ENCODE measurements at places on chromosomes 6 and 20.

DNA sequence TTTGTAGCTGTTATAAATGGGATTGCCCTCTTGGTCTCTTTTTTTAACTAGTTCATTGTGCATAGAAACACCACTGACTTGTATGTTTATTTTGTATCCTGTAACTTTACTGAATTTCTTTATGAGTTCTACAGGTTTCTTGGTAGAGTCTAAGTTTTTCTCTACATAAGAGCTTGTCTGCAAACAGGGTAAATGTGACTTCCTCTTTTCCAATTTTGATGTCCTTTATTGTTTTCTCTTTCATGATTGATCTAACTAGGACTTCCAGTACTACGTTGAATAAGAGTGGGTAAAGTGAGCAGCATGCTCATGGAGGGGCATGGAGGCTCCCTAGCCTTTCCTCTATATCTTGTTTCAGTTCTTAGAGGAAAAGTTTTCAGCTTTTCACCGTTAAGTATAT lies 3.0 kb upstream of the WFDC10A start:
- no peak for DNase-seq

DNA sequence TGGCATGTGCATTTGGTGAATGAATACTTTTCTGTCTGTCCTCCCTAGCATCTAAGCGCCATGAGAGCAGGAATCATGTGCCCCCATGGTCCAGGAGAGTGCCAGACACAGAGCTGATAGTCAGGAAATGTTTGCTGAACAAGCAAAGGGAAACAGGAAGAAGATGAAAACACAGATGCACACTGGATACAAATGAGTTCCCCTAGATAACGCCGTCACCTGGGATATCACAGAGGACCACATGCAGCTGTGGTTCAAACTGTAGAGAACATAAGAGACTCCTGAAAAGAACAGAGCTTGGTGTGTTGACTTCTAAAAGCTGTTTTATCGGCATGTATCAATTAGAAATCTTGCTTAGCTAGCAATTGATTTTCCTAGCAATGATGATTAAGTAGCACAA lies 293.7 kb downstream of the BTBD3 start:
- DNase-seq: no peak

GRCh38 chr6:9224539-9224938 lies 789.2 kb upstream of the SLC35B3 start:
- DNase-seq: no peak

DNA sequence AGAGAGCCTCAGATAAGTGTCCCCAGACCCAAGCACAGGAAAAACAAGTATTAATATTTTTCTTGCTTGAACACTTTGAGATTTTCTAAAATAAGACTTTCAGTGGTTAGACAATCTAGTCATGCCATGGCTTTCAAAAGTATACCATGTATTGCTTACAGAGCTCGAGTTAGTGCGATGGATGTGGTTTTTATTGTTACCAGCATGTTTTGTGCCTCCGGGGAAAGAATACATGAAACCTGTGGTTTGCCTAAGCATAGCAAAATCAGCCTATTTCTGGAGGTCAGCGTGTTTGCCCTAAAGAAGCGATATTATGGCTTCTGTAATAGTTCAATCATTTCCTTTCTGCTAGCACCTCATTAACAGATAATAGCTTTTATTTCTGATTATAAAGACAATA lies 21.6 kb downstream of the RIN2 start:
- no peak for DNase-seq

DNA sequence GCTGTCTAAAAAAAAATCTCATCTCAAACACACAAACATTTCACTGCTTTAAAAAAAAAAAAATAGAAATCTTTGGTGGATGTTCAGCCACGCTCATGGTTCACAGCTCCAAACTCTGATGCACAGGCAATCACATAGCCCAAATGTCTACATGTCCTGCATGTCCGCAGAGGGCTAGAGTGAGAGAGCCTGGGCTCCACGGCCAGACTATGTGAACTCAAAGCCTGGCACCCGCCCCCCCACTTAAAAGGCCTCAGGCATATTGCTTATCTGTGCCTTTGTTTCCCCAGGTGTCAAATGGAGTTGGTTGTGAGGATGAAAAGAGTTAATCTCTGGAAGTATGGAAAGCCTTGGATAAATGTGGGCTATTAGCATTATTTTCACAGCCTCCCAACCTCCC lies 10.5 kb upstream of the PTGIS start:
- no peak for DNase-seq

GRCh38 chr6:111105578-111105977 lies 18.3 kb downstream of the SLC16A10 start:
- peak; percentile 51 for DNase-seq

GRCh38 chr6:111725446-111726112 lies 119.9 kb upstream of the TRAF3IP2 start:
- DNase-seq: no peak

DNA sequence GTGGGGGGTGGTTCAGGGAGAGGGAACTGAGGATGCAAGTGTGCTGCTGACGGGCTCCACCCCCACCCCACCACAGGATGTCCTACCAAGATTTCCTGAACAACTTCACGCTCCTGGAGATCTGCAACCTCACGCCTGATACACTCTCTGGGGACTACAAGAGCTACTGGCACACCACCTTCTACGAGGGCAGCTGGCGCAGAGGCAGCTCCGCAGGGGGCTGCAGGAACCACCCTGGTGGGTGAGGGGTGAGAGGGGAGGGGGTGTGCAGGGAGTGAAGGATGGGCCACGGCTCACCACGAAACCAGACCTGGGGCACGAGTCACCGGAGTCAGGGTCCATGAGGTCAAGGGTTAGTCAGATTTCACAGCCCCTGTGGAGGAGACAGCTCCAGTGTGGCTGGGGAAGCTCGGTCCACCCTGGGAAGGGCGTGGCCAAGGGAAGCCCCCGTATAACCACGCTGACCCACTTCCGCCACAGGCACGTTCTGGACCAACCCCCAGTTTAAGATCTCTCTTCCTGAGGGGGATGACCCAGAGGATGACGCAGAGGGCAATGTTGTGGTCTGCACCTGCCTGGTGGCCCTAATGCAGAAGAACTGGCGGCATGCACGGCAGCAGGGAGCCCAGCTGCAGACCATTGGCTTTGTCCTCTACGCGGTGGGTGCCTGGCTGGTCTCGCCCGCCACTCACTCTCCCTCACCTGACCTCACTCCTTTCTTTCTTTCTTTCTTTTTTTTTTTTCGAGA lies 18.3 kb downstream of the CAPN11 start:
- DNase-seq: peak; percentile 95

GRCh38 chr6:139863964-139864363 lies 489.5 kb upstream of the CITED2 start:
- no peak for DNase-seq

- DNase-seq: no peak
Measured at GRCh38 chr6:137917551-137918325, 50.7 kb downstream of the TNFAIP3 start.

DNA sequence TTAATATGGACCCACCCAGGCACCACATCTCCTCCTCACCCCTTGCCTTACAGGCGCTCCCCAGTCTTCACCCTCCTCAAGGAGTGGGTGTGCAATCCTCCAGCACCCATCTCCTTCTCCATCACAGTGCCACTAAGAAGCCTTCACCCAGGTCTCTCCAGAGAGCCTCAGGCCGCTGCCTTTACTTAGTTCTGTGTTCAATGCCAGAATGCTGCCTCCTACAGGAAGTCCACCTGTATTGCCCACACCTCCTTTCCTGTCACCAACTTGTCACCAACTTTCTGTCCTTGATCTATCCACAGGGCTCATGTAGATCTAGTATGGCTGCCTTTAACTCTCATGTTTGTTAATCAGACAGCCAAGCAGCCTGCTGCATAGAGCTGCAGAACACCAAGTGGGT lies 586 bp upstream of the LST1 start:
- no peak for DNase-seq

- DNase-seq: peak; percentile 82
Measured at GRCh38 chr6:26197933-26198721, 110.9 kb downstream of the HFE start.

DNA sequence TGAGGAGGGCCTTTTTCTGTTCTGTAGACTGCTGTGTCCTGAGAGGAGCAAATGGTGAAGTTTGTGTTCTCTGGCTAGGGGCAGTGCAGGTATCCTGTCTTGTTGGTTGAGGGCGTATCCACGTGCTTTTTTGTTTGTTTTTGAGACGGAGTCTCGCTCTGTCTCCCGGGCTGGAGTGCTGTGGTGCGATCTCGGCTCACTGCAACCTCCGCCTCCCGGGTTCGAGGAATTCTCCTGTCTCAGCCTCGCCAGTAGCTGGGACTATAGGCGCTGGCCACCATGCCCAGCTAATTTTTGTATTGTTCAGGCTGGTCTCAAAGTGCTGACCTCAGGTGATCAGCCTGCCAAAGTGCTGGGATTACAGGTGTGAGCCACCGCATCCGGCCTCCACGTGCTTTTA lies 10.8 kb upstream of the PXDC1 start:
- DNase-seq: no peak

DNA sequence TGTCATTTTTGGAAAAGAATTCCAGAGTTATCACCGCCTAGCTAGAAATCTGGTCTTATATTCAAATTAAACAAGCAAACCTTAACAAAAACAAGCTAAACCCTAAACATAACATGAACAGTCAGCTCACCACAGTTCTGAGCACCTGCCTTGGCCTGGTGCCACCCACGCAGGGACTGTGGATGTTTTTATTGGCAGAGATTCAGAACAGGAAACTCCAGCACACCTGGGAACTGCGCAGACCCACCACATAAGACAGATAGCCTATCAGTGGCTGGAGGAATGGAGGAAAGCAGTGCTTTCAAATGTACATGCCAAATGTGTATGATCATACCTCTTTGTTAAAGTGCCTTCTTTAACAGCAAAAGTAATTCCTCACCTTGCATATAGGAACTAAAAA lies 8.9 kb downstream of the SLC16A10 start:
- peak; percentile 57 for DNase-seq

- DNase-seq: peak; percentile 98
Measured at GRCh38 chr20:20548527-20549266, 163.7 kb downstream of the RALGAPA2 start.

- no peak for DNase-seq
Measured at GRCh38 chr6:31525553-31525931, 3.2 kb upstream of the MCCD1 start.

- DNase-seq: no peak
Measured at GRCh38 chr20:24734139-24734538, 214.9 kb upstream of the CST7 start.

- DNase-seq: peak; percentile 69
Measured at GRCh38 chr6:14046476-14047068, 71.0 kb upstream of the CD83 start.

GRCh38 chr6:64553249-64553786 lies 917.7 kb downstream of the PHF3 start:
- no peak for DNase-seq

DNA sequence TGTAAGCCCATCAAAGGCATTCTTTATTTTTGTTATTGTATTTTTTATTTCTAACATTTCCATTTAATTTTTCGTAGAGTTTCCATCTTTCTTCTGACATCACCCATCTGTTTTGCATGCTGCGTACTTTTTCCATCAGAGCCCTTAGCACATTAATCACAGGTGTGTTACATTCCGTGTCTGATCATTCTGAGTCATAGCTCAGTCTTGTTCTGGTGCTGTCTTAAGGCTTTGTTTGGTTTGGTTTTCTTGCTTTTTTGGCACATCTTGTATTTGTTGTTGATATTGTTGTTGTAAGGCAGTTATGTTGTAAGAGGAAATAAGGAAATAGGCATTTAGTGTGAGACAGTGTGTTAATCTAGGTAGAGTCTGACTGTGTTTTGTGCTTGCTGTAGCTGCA lies 214.6 kb upstream of the CDH4 start:
- DNase-seq: no peak

GRCh38 chr20:52731093-52731492 lies 241.1 kb upstream of the TSHZ2 start:
- no peak for DNase-seq

DNA sequence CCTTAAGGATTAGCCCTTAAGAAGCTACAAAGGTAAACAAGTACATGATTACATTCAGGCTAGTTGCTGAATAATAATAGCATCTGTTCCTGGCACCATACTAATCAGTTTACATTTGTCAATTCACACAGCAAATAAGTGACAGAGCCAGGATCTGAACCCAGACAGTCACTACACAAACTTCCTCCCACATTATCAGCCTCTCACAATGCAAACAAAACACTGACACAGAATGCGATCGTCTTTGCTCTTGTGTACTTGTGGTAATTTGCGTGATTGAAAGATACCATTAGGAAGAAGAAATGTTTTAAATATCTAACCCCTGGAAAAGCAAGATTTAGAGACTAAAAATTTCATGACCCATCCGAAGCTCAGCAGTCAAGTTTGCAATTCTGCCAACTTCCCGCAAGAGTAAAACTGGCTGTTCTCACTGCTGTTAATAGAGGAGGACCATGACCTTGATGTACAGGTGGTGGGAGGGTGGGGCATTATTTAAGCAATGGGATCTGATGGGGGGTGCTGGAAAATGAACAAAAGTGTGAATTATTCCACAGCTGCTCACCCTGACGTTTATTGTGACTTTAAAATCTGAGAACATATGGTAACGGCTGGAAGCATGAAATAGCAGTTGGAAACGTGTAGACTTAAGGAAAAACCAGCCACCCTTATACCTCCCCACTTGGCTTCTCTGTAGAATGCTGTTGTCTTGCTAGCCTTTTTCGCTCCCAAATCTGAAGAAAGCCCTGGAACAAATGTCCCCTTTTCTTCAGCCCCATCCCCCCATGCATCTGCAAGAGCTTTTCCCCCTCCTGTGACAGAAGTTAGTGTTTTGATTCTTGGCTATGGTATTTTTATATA lies 95.3 kb upstream of the ARMC2 start:
- peak; percentile 18 for DNase-seq

DNA sequence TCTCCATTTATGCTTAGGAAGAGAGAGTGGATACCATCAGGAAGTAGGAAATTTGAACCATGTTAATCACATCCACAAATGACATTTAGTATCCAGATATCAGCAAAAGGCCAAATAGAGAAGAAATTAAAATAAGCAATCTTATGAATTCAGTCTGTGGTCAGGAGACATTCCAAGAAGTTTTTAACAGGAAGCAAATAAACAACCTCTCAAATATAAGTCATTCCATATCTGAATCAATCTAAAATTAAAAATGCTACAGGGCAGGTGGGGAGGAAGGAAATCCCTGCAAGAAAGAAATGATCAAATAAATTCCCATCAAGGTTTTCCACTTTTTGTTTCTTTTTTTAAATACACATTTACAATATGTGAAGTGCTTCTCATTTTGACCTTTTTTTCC lies 520.6 kb downstream of the LMBRD1 start:
- DNase-seq: no peak

DNA sequence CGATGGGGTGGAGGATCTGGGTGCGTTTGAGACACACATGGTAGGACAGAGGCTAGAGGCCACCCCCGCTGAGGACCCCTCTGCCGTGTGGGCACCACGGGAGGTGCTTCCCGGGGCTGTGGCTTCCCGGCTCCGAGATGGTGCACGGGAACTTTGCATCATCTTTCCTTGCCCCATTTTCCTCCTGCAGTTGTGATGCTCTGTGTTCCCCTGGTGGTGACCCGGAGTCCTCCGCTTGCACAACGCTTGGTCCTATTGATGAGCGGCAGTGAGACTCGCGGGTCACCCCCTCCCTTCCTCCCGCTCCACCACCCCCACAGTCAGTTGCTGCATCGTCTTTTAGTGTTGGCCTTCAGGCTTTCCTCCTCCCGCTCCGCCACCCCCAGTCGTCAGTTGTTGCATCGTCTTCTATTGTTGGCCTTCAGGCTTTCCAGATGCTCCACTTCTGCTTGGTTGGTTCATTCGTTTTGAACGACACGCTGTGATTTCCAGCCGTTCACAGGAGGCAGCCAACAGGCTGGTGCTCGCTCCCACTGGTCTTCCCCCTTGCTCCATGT lies 37.3 kb downstream of the PYGB start:
- DNase-seq: no peak

All from NCI-H146 (cell line).